ENCODE measurements at places on chromosomes 2 and 18.

DNA sequence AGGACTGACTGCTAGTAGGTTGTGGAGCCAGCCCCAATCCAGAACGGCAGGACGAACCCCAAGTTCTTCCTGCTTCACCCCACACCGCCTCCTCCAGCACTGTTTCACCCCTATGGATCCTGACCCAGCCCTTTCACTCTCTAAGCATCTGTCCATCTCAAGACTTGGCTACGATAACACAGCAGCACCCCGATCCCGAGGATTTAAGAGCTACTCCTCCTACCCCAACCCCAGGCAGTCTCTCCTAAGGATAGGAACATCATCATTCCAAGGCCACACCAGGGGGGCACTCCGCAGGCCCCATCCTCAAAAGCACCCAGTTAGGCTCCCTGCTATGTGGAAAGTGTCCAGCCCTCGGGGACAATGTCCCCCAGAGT is 645 bp downstream of the KCTD18 start:
- DNase-seq = no peak

- DNase-seq = no peak
These were observed 124.6 kb downstream of the VIT start for GRCh38 chr2:36820942-36821605.

DNA sequence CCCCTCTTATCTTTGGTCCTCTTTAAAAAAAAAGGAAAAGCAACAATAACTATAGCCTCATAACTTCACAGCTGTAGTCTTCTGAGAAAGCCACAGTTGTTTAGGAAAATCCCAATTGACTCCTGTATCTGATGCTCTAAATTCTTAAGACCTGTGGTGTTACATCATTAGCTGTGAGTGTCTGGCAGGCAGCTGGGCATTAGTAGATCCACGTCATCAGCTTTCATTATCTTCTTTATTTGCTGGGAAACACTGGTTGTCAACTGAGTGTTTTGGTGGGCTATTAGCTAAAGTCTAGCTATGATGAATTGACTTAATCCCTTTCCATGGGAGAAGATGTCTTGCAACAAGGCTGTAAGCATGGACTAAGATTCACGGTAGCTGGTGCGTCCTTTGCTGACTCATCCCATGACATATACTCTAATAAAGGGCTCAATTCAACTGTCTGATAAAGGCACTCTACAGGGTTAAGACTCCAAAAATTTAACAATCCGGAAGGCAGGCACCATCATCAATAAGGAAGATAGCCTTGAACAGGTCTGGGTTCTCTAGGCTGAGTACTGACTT is 517.2 kb downstream of the PLCL1 start:
- DNase-seq = no peak

GRCh38 chr2:10658041-10658913 is 31.5 kb downstream of the NOL10 start:
- DNase-seq = no peak

- DNase-seq = no peak
These were observed 44.5 kb upstream of the CXCR4 start for GRCh38 chr2:136162438-136162837.

DNA sequence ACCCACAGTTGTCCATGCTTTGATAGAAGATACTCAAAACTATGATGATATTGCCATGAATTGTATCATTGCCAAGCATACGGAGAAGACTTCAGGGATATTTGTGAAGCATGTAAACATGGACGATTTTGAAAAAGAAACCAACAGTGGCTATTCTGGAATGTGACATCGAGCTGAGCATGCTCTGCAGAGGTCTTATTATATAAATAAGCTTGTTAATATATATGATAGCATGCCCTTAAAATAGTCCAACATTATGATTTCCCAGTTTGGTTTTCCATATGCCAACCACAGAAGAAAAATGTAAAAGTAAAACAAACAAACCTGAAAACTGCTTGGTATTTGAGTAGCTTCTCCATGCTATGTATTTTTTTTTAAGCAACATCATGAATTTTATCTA is 159.1 kb downstream of the LNPK start:
- no peak for DNase-seq

DNA sequence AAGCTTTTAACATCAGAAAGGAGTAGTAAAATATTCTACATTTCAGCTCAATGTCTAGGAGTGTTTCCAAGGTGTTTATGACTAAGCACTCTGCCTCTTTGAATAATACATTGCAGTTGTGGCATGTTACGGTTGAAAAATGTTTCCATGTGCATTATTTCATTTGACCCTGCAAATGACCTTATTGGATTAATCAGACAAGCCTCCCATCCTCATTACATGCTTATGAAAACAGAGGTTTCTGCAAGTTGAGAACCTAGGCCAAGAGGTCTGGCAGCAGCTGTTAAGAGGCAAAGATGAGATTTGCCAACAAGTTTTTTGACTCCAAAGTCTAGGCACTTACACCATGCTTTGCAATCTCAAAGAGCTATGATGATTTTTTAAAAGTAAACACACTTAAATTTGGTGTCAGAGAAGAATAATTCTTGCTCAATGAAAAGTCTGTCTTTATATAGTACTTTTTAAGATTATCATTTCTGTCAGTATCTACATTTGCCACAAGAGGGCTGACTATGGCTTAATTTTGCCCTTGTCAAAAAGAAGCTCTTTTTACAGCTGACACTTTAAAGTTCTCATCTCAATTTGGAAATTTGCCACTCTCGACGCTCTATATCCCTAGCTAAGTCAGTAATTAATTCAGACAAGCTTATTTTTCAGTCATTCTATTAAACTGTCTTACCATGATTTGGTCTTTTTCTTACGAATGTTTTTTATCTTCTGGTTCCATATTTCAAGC is 260.6 kb downstream of the PAX3 start:
- no peak for DNase-seq

DNA sequence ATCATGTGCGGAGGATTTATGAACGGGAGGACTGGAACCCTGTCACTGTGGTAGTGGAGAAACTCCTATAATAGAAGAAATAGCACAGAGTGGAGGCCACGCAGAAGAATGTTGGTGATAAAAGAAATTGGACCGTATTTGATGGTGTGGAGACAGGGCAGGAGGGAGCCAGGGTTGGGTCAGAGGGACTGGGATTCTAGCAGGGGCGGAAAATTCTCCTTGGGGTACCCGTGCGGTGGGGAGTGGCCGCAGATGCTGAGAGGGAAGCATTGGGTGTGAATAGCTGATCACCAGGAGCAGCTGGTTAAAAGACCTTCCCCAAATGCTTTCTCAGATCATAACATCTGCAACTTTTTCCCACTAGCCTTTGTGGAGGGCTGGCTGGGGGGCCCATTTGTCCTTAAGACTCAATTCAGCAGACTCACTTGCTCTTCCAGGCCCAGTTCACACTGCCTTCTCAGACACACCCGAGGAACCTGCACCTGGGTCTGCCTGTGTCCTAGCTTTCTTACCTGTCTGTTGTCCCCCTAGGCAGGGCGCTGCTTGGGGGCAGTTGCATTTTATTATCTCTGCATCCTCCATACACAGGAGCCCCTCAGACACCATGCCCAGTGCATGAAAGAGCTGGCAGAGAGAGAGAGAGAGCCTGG is 7.1 kb downstream of the SH3BP4 start:
- DNase-seq = no peak

Data from amygdala (tissue), 56 donors.